ENCODE measurements at places on chromosomes 2 and 18. TPM values are rescaled to one million over a fixed set of nuclear protein-coding genes. Genes with fewer than 3 reads are reported as not detected.

Gene MARCHF7
- total RNA-seq = 24.2 TPM

Gene CGREF1
- total RNA-seq = 9.3 TPM

Gene ATP6V1C2
- total RNA-seq = not detected

Gene SCYGR6
- not detected for total RNA-seq

Gene COL4A3
- total RNA-seq = 1.3 TPM

Gene SLC25A12
- 17.1 TPM for total RNA-seq

Gene DRC1
- not detected for total RNA-seq

Gene TLX2
- not detected for total RNA-seq
